NCI-H2029 treated with DMSO at 0.1 percent for 48 hours (cell line): ENCODE measurements at places on chromosomes 12 and 14.

- no peak for DNase-seq
Measured at GRCh38 chr12:91940322-91940721, 205.3 kb downstream of the BTG1 start.

GRCh38 chr12:113230315-113231234, 9.3 kb downstream of the TPCN1 start:
- DNase-seq = no peak

GRCh38 chr14:100402631-100403030, 79.5 kb downstream of the SLC25A47 start:
- no peak for DNase-seq

GRCh38 chr12:112169966-112170365, 44.6 kb downstream of the TRAFD1 start:
- DNase-seq = no peak

- DNase-seq = no peak
Measured at GRCh38 chr12:38905480-38906351, at the start of gene CPNE8. TSS of gene CPNE8 (minus strand) at chr12:38905591. CDS start at chr12:38905534, 57 bp downstream.

DNA sequence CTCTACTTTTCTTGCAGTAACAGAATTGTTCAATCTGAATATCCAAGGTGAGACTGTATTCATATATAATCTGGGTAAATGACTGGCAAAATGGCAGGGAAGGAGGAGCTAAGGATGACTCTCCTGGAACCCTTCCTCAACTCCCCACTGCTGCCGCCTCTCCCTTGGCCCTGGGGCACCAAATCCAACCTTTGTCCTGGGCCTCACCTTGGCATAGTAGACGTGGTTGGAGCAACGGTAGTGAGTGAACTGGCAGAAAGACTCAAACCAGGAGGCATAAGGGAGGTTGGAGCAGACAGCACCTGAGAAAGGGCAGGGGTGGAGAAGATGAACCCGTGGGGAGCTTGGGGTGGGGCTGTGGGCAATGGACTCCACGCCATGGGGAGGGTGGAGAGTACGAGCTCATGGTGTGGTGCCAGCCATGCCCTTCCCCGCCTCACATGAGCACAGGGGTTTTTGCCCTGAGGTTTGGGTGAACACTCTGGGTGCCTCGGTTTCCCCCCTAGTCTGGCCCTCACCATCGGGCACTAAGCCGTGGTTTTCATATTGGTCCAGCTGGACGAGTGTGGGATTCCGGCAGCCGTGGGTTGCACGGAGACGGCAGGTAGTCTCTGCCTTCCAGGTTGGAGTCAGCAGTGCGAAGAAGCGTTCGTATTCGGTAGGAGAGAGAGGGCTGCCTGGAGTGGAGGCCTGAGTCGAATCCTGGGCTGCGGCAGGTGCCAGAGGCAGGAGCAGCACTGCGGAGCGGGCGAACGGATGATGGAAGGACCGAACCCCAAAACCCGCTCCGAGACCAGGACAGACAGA, 753 bp downstream of the ACRBP start:
- no peak for DNase-seq

GRCh38 chr12:52789637-52790426, 6.1 kb downstream of the KRT3 start:
- DNase-seq = no peak

DNA sequence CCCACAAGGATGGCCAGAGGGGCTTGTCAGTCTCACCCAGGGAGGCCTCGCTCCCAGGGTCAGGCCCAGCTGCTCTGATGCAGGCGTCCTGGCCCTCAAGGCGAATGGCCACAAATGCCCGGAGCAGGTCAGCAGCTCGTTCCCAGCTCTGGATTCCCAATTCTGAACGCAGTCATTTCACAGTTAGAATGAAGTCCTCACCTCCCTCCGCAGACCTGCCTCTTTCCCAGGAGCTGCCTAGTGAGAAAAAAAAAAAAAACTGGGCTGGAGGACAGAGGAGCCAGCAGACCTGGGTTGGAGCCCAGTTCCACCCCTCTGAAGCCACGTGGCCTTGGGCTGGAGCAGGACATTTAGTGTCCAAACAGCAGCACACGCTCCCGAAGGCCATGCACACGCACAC, 62.2 kb upstream of the DIO3 start:
- DNase-seq = no peak

GRCh38 chr14:104681689-104682074, 7.7 kb upstream of the INF2 start:
- DNase-seq = no peak
